ENCODE measurements at places on chromosomes 5 and 9.

DNA sequence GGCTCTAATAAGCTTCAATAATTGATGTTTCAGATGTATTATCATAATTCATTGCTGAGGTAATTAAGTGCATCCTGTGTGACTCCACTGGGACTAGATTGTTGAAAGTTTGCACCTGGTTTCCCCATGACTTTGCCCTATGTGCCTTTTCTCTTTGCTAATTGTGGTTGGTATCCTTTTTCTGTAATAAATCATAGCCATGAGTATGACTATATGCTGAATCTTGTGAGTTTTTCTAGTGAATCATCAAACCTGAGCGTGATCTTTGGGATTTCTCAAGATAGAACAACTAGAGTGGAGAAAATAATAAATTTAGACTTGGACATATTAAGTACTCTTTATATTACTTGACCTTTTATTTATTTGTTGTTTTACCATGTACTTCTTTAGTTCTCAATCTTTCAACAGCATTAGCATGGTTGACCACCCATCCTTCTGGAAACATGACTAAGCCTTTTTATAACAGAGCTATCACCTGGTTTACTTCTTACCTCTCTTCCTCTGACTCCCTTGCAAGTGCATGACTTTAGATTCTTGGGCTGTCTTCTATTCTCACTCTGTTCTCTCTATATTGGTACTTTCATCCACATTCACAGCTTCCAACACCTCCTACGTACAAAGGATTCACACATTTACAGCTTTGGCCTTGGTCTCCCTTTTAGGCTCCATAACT is 239.6 kb upstream of the TAS2R1 start:
- DNase-seq: no peak

GRCh38 chr9:120532891-120533290 is 47.1 kb downstream of the CDK5RAP2 start:
- DNase-seq: no peak

GRCh38 chr5:6361101-6361500 is 17.2 kb downstream of the MED10 start:
- no peak for DNase-seq

DNA sequence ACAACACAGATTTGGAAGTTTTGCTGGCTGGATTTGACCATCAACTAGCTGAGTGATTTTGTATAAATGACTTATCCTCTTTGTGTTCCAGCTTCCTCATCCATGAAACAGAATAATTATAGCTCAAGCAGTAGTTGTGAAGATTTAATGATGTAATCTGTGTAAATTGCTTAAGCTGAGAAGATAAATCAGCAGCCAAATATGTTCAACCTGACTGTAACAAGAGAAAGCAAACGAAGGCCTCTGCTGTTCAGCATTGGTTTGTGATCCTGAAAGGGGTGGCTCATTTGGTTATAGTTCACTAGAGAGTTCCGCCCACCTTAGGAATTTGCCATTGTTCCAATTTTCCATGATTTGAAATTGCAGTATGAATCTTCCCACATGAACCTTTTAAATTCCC is 75.7 kb upstream of the CCDC112 start:
- DNase-seq: no peak

GRCh38 chr9:89418474-89418845 is 79.5 kb downstream of the SEMA4D start:
- DNase-seq: no peak

DNA sequence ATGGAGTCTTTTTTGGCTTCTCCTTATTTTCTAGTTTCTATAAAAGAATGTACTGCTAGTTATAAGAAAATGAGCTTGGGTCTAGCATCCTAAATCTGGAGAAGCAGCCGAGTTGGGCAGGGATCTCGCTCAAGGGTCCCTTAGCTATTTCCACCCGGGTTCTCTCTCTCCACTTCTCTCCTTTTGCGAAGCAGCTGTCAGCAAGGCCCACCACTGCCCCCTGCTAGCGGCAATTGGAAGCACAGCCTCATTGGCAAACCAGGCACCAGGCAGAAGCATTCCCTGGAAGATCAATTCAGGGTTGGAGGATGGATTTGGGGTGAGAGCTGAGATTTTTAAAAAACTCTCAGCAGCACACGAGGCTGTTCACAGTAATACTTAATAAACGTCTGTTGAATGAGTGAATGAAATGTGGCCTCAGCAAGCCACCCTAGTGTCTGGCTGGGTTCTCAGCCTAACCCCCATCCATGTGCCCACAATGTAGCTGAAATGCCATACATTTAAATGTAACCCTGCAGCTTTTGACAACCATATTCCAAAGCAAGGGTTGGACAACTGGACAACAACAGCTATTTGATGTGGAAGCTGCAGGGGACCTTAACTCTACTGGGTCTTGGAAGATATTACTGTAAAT is 34.6 kb upstream of the TNIP1 start:
- DNase-seq: peak; percentile 53

GRCh38 chr5:7976411-7977190 is 107.7 kb downstream of the MTRR start:
- no peak for DNase-seq

DNA sequence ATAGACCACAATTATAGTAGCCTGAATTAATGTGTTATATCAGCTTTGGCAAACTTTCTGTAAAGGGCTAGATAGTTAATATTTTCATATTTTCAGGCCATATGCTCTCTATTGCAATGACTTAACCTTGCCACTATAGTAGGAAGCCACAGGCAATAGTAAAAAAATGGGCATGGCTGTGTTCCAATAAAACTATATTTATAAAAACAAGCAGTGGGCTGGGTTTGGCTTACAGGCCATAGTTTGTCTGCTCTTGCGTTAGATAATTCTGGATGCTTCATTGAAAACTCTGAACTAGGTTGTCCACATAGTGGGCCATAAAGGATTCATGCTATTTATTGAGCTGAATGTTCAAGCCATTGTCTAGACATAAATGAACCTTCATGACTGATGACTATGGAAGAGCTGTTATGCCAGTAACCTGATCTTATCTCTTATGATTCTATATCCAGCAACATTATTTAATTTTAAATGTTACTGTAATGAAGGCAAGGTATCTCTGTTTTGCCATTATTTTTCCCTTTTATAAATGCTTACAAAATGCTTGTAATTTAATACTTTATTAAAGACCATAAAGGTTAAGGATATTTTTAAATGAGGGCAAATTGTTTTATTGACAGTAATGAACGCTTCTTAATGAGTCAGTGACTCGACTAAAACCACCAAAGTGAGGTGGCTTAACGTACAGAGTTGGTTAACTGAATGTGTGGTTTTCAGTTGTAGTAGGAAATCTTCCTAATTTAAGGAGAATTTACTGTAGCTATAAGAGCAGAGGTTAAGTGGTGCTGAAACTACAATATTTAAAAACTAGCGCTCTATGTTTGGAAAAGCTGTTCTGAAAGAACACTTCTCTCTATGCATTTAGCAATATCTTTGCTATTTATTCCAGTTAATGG is 560.6 kb downstream of the PRR16 start:
- no peak for DNase-seq

Data from stimulated activated CD4-positive, alpha-beta T cell treated with anti-CD3 and anti-CD28 coated beads, Interleukin-2, amount 100 ng/mL, for 4 hours (primary cell).